Posterior vena cava (tissue), 2 donors: ENCODE measurements at places on chromosomes 4 and X.

DNA sequence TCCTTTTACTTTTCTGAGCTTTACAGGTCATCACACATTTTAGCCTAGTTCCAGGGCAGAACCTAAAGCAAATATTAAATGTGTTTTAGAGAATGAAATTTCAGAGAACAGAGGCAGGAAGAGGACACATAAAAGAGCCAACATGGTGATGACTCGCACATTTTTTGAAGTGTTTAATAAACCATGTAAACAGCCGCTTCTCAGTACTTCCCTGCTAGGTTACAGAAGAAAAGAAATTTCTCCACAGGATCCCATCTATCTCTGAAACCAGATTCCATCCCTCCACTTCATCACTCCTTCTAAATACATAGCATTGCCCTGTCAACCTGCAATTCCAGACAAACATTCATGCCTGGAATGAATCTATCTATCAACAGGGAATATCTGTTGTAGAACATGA is 949.5 kb upstream of the PCDH7 start:
- DNase-seq: no peak

DNA sequence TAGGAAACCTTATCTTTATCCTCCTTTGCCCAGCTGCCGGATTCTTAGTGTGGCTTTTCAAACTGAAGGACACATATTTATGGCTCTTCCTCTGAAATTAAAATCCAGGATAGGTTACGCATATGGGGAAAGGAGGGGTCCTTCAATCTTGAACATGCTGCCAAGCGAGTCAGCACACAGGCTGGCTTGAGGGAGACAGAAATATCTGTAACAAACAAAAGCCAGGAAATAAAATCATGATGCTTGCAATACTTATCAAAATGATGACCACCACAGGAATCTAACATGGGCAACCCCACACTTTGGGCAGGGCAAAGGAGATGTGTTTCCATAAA is 196.4 kb upstream of the LDB2 start:
- no peak for DNase-seq

DNA sequence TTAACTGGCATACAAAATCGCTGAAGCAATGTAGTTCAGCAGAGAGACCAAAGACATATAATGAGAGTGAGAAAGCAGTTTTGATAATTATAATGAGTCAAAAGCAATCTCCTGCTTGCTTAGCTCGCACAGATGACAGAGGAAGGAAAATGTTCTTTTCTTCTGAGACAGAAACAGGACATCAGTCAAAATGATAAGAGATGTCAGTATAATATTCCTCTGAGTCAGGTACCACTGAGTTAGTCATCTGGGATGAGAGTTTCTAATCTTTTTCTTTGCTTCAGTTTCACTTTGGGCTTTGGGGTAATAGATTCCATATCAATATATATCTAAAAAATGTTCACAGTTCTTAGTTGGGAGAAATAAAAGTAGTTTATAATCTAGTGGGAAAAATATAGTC is 387.2 kb downstream of the PCDH7 start:
- DNase-seq: no peak

- no peak for DNase-seq
These were observed 38.9 kb downstream of the PDHA1 start for GRCh38 chrX:19382555-19383145.

DNA sequence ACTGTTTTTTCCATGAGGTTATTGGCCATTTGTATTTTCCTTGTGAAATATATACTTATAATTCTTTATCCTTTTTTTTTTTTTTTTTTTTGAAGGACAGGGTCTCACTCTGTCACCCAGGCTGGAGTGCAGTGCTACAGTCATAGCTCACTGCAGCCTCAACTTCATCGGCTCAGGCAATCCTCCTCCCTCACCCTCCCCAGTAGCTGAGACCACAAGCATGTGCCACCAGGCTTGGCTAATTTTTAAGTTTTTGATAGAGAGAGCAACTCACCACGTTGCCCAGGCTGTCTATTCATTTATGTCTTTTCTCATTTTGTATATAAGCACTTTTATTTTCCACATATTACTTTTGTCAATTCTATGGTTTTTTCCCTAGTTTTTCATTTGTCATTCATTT is 16.8 kb downstream of the RBPJ start:
- no peak for DNase-seq

DNA sequence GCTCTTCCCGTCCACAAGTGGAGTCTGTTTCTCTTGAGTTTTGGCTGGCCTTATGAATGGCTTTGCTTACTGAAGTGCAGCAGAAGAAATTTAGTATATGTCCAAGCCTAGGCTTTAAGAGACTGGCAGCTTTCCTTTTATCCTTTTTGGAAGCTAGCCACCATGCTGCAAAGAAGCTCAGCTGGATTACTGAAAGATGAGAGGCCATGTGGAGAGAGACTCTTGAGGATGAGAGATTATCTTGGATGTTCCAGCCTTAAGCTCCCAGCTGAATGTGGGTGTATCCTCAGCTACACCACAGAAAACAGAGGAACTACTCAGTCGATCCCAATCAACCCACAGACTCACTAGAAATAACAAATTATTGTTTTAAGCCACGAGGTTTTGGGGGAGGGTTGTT is 12.5 kb downstream of the CCNG2 start:
- DNase-seq: no peak

DNA sequence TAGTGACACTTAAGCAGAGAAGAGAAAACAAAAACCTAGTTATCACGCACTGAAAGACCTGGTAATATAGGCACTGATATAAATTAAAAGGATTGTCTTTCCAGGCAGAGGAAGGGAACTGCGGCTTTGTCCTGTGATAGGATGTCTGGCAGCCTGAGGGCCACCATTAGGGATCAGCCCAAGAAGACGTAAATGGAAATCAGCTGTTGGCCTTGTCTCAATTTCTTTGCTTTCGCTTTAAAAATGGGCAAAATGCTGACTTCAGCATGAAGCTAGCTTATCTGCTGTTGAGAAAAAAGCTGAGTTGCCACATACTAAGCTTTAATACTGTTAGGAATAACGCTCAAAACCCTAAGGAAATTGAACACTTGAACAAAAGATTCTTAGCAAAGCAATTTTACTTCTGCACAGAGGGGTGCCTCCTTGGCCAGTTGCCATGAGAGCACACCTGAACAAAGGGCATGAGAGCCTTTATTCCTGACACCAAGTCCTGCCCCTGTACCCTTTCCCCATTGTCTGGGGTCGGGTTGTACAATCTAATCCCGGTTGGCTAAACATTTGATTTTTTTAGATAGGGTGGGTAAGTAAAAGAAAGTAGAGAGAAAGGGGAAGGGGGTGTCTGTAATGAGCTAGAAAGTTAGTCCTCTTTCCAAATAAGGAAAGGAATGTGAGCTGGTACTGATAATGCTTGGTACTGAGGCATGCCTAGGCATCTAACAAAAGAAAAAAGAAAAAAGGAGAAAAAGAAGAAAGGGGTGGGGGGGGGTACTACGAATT is 85.1 kb upstream of the UCP1 start:
- no peak for DNase-seq

DNA sequence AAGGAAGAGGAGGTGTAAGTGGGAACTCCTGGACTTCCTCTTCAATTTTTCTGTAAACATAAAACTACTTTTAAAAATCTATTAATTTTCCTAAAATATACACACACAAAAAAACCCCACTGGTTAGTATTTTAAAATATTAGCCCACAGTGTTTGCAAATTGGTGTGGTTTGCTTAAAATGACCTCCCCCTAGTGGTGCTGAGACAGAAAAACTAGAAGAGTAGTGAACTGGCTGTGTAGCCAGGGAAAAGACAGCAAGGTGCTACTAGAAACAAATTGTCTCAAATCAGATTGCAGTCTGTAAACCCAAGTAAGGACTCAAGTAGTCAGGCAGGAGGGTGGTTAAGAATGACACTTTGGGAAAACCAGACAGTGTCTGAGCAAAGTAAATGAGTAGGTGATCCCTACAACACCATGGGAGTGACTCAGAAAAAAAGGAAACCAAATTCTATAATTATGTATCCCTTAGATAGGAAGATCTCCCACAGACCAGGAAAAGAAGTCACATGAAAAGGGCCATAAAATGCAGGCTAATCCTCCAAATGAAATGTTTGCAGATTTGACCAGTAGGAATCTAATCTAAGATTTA is 26.0 kb downstream of the AMTN start:
- no peak for DNase-seq

GRCh38 chrX:73992019-73992418 is 312.0 kb upstream of the ZCCHC13 start:
- no peak for DNase-seq

DNA sequence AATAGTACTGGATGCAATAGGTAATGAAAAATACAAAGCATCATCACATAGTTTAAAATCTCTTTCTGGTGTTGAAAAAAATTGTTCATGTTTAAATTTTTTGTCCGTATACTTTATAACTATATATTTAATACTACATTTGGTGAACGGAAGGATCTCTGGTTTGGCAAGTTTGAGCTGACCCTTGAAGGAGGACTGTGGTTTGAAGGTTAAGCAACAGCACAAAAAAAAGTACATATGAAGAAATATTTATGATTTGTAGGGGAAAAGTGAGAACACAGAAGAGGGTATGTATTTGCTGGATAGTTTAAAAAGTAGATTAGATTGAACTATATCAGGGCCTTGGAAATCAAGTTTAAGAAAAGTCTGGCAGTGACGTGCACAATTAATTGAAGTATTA is 13.3 kb downstream of the SRP72 start:
- no peak for DNase-seq

GRCh38 chr4:54687887-54688841 is 30.4 kb downstream of the KIT start:
- no peak for DNase-seq

DNA sequence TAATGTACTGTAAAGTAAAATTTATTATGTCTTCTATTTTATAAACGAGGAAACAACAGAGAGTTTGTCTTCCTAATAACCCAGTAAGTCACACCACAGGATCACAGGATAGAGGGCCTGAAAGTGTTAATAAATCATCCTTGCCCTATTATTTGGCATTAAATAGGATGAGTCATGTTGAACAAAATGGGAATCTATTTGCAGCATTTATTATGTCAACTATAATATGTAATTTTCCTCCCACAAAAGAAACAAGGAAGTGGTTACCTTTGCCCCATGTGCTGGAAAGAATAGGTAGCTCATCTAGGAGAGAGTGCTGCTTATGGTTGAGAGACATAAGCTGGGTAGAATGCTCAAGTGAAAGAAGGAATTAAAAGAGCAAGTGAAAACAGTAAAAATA is 237.6 kb upstream of the NDST3 start:
- no peak for DNase-seq

DNA sequence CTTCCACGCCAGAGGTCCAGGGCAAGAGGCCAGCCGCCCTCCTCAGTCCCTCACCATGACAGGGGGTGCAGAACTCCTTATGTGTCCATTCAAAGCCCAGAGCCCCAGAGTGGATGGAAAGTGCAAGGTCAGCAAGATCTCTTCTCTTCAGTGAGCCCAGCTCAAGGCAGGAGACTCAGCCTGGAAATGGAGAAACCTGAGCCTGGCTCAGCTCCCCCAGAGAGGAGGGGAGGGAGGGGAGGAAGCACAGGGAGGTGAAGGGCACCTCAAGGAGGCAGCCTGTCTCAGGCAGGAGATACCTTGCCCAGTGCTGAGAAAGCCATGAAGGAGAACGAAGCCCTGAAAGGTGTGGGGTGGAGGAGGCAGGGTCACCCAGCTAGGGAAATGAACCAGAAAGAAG is 121.8 kb upstream of the PJA1 start:
- no peak for DNase-seq

- DNase-seq: no peak
These were observed 88.2 kb upstream of the PPARGC1A start for GRCh38 chr4:23978002-23978401.

- no peak for DNase-seq
These were observed 66.4 kb downstream of the AMMECR1 start for GRCh38 chrX:110251526-110251925.

- DNase-seq: no peak
These were observed 368.5 kb downstream of the PCDH7 start for GRCh38 chr4:31088600-31089230.

DNA sequence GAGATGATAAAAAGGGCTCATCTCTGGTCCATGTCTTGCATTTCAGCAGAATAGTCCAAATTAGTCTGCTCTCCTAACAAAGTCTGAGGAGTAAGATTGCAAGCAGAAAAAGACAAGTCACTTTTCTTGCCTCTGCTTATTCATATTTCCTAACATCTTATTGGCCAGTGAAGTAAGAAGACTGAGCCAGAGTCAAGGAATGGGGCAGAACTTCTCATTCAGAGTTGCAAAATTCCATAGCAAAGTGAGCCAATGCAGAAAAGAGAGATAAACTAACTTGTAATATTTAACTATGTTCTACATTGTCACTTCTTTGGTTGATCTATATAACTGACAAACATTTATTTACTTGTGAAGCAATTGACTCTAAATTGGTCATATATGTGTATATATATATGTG is 2304.0 kb downstream of the ARAP2 start:
- DNase-seq: no peak

DNA sequence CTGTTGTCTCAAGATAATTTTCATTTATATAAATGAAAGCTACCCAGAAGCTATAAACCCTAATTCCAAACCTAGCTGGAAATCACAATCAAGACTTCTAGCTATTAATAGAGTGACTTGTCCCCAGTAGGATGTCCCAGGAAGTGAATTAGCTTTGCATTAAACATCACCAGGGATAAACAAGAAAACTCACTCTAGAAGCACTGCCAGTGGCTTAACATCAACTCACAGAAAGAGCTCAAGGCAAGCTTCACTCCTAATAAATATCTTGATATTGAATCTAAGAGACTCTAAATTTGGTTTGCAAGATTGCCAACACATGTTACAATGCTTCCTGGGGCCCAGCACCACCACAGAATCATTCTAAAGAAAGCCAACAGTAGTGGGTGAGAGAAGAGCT is 468.7 kb upstream of the FAM241A start:
- no peak for DNase-seq

DNA sequence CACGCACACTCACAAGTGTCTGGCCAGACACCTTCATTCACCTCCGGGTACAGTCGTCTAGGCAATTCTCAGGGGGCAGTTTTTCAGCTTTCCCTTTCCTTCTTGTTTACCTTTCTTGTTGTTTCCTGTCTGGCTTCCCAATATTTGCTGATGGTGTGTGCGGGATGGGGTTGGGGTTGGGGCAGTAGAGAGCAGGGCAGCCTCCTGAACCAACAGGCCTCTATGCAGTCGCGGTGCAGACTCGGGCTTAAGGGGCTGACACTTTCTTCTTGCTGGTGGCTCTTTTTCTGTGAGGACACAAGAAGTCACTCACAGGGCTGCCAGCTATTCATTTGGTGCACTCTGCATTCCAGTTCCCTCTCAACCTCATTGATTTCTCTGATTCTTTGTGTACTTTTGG is 56.4 kb downstream of the NBDY start:
- DNase-seq: peak; percentile 31

GRCh38 chr4:133270021-133270570 is 121.0 kb downstream of the PCDH10 start:
- no peak for DNase-seq

GRCh38 chrX:24668111-24668510 is 21.0 kb upstream of the PCYT1B start:
- DNase-seq: no peak

GRCh38 chr4:2767705-2768074 is 11.6 kb upstream of the TNIP2 start:
- DNase-seq: peak; percentile 68
